ENCODE measurements at places on chromosomes 16 and 17.

DNA sequence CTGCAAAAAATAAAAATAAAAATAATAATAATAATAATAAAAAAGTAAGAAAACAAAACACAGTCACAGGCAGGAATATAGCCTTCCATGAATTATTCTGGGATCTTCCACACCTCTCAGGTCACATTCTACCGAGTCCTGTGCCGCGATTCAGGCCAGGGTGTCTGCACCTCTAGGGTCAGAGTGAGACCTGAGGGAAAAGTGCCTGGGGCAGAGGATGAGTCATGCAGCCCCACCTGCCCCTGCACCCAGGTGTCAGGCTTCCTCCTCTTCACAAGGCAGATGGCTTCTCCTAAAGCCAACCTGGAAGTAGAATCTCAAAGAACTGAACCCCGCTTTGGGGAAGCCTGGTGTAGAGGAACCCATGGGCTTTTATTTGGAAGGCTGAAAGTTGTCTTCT is 283.7 kb downstream of the CPPED1 start:
- DNase-seq = no peak

DNA sequence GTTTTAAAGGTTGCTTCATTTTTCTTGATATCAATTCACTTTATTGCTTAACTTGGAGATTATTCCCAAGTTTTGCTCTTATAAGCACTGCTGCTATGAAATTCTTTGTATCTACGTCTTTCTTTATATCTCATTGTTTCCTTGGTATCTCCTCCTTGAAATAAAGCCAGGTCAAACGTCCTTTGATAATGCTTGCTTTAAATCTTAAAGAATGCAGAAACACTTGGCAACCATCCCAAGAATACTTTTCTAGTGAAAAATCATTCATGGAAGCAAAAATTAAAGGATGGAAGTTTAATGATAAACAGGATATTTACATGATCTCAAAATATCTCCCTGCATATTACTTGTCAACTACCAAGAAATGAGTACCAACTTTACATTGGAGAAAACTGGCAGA is 175.2 kb downstream of the CPPED1 start:
- no peak for DNase-seq

- DNase-seq = peak; percentile 88
Observed at GRCh38 chr17:81523402-81524038, 4.7 kb upstream of the FSCN2 start.

GRCh38 chr17:65698381-65699061 is 137.1 kb upstream of the AXIN2 start:
- DNase-seq = no peak

- peak; percentile 84 for DNase-seq
Observed at GRCh38 chr17:59490216-59490615, 75.2 kb upstream of the DHX40 start.

GRCh38 chr16:3752984-3753383 is 35.7 kb upstream of the TRAP1 start:
- no peak for DNase-seq

DNA sequence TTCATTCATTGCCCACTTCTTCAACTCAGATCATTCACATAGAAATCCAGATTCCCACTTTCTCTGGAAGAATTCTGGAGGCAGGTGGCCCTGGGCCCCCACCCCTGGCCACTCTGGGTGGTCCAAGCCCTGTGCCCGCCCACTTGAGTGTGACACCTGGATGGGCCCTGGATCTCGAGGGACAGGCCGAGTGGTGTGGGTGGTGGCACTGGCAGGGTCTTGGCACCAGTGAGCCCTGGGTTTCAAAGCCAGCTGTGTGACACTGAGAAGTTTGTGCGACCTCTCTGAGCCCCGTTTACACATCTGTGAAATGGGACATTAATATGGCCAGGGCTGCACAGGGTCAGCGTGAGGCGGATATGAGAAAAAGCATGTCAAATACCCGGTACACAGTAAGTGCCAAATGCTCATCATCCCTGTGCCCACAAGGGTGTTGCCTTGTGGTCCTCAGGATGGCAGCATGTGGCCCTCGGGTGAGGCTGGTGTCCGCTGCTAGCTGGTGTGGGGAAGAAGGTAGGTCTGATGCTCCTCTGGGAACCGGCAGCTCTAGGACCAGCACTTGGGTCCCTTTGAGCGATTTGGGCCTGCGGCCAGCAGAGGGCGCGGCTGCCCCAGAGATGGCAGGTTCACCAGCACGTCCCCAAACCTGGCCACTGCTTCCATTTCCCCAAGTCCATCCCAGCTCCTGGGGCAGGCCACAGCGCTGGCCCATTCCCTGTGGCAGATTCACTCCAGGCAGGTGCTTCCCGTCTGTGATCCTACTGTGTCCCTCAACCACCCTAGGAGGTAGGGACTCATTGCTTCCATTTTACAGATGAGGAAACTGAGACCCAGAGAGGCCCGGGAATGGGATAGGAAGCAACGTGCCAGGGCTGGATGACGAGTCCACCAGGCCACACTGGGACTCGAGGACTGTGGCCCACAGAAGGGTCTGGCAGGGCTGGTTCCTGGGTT is 3.6 kb downstream of the OSGIN1 start:
- DNase-seq = peak; percentile 85

DNA sequence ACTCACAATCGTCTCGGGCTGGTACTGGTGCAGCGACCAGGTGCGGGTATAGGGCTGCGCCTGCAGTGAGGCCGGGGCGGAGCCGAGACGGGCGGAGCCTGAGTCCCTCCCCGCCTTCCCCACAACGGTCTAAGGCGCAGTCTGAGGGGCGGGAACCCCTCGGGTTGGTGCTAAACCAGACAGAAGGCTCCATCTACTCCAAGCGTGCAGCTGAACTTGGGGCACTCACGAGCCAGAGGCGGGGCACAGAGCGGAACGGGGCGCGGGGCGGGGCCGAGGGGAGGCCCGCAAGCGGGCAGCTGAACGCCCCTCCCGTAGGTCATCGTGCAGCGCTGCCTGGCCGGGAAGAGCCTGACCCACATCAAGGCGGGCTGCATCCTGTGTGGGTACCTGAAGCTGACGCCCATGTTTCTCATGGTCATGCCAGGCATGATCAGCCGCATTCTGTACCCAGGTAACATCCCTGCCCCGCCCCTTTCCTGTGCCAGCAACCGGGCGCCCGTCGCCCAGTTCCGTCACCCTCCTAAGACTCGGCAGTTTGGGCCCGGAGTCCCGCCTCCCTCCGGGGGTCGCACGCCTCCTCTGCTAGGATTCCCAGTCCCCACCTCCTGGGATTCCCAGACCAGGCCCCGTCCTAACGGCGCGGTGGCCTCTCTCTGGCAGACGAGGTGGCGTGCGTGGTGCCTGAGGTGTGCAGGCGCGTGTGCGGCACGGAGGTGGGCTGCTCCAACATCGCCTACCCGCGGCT is 5.0 kb downstream of the SLC5A2 start:
- peak; percentile 74 for DNase-seq

GRCh38 chr16:82231008-82231787 is 61.2 kb upstream of the MPHOSPH6 start:
- DNase-seq = no peak

GRCh38 chr17:7107012-7107754 is 7.4 kb downstream of the ASGR2 start:
- peak; percentile 52 for DNase-seq

GRCh38 chr17:77099997-77100396 is 40.8 kb upstream of the SEC14L1 start:
- DNase-seq = no peak

DNA sequence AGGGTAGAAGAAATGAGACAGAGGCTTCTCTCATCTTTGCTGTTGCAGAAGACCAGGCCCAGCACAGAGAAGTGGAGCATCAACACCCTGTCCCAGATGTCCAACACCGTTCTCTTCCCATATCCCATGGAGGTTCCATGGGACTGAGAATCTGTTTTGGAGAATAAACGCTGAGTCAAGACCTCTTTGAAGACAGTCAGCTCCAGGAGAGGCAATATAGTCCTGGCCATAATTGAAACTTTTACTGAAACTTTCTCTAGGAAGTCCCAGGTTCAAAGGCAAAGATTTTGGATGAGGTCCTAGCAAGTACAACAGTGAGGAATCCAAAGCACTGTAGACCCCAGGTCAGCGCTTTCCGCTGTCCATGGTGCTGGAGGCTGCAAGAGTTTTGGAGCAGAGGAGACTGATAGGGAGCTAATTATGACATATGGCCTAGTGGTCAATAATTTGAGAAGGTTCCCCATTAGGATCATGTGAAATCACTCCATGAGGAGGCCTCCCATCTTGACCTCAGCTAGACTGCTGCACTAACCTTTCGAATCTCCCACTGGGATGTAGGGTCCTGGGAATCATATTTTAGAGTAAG is 36.0 kb downstream of the OSBPL7 start:
- DNase-seq = peak; percentile 73

DNA sequence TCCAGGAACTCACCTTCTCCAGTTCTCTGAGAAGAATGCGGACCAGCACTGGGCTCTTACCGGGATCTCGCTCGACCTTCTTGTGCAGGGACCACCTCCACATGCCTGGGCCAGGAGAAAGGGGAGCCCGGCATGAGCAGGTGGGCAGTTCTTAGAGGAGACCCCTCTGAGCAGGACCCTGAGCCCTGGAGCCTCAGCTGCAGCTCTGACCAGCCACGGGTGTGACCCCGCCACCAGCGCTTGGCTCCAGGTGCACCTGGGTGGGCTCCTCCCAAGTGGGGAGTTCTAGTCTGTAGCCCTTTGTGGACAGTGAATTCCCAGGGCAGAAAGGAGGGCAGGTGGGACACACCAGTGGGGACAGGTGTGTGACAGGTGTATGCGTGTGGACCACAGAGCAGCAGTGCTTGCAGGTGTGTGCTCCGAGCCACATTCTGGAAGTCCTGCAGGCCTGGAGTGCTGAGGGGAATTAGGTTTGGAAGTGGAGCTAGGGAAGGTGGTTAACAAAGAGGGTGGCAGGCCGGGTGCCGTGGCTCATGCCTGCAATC is 28.9 kb downstream of the PIK3R6 start:
- no peak for DNase-seq

GRCh38 chr16:55678161-55678821 is 22.5 kb downstream of the SLC6A2 start:
- DNase-seq = peak; percentile 40

DNA sequence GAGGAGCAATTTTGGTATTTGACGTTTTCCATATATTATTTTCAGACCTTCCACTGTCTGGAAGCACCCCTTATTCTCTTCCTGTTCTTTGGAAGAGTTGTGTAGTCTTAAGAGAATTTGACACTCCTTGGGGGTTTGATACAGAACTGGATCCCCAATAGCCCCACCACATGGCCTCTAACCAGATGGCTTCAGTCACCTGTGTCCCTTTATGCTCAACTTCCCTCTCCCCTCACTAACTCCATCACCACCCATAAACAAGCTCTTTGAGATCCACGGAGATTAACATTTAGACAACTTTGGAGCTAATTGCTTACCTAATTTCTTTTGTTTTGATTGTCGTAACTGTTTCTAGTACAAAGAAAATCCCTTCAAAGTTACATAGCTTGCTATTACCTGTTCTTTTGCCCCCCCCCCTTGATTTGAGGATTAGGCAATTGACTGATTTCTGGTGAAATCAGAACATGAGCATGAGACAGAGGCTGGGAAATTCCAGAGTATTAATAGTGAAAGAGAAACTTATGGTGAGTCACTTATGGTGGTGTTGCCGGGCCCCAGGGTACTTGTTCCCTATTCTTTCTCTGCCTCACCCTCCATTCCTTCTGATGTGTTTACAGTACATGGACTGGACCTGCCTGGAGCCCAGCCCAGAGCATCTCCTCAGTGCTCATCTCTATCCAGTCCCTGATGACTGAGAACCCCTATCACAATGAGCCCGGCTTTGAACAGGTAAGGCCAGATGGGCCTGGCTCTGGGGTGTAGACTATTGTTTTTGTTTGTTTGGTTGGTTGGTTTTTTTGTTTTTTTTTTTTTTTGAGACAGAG is 7.5 kb downstream of the UBE2Z start:
- DNase-seq = no peak

GRCh38 chr16:58243528-58244004 is 45.7 kb upstream of the CSNK2A2 start:
- no peak for DNase-seq

DNA sequence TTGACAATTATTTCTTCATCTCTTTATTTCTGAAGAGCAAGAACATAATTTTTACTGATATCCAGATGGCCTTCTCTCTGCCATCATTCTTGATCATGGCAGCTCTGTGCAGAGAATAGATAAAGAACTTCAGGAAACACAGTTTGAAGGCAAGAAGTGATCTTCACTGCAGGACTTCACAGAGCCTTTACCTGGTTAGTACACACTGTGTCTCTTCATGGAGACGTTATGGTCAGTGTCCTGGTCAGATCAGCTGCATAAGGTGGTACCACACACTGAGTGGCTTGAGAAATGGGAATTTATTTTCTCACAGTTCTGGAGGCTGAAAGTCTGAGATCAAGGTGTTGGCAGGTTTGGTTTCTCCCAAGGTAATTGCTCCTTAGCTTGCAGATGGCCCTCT is 129.5 kb downstream of the UTP18 start:
- DNase-seq = no peak

GRCh38 chr16:66930189-66930588 is 4.0 kb downstream of the CIAO2B start:
- no peak for DNase-seq

DNA sequence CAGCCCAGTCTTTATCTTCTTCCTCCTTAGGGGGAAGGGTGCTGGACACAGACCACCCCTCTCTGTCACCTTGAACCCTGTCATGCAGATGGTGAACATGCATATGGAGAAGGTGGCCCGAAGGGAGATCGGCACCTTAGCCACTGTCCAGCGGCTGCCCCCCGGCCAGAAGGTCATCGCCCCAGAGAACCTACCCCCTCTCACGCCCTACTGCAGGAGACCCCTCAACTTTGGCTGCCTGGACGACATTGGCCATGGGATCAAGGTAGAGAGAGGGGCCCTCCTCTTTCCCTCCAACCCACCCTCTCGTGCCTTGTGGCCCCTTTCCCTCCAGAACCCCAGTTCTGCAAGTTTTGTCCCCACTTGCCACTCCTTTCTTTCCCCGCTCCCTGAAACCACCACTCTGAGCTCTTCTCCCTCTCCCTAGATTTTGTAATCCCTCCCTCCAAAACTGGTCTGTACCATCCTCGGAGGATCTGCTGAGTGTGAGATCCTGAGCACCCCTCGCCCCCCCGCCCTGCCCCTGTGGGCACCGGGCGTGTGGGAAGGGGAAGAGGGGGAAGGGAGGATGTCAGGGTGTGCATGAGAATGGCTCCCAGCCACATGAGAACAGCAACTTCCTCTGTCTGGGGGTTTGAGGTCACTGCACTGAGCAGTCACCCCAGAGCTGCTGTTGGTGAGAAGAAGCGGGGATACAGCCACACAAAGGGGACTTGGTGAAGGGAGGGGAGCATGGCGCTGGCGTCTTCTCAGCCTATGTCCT is 7.3 kb downstream of the ABI3 start:
- no peak for DNase-seq

GRCh38 chr17:5355421-5356129 is 63.9 kb downstream of the NUP88 start:
- DNase-seq = peak; percentile 29

GRCh38 chr16:67246081-67246755 is 1.1 kb downstream of the FHOD1 start:
- peak; percentile 87 for DNase-seq

DNA sequence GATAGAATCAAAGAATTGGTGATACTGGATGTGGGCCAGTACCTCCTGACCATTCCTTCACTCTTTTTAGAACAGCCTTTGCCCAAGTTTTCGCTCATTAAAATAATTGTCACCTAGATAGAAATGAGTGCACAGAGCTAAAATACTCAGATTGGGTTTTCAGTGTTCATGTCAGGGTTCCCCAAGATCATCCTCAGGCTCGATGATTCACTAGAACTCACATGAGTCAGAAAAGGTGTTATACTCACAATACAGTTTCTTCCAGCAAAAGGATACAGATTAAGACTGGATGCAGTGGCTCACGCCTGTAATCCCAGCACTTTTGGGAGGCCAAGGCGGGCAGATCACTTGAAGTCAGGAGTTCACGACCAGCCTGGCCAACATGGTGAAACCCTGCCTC is 19.9 kb downstream of the ERCC4 start:
- DNase-seq = no peak
